Stimulated activated effector memory CD8-positive, alpha-beta T cell treated with anti-CD3 and anti-CD28 coated beads, Interleukin-12 subunit alpha, Interleukin-12 subunit beta, amount 100 ng/mL, for 72 hours (primary cell): ENCODE measurements at places on chromosomes 1 and 21.
A peak's percentile ranks its signal among the peaks of the same experiment; 100 is the strongest.

- DNase-seq: no peak
These were observed 111.8 kb upstream of the ADAR start for GRCh38 chr1:154719586-154720327.

DNA sequence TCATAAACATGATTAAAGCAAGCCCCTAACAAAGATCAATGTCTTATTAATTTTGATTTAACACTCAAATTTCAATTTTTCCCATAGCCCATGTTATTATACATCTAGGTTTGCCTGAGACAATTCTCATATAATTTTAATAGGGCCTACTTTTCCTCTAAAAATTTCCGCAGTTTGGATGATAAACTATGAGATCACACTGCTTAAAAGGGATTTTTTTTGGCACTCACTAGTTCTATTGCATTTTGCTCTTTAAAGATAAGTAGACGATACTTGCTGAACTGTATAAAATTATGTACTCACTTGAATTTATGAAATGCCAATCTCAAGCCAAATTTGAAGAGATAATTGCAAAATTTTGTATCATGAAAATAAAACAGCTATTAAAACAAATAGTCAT, 480.4 kb upstream of the ZRANB2 start:
- DNase-seq: no peak

DNA sequence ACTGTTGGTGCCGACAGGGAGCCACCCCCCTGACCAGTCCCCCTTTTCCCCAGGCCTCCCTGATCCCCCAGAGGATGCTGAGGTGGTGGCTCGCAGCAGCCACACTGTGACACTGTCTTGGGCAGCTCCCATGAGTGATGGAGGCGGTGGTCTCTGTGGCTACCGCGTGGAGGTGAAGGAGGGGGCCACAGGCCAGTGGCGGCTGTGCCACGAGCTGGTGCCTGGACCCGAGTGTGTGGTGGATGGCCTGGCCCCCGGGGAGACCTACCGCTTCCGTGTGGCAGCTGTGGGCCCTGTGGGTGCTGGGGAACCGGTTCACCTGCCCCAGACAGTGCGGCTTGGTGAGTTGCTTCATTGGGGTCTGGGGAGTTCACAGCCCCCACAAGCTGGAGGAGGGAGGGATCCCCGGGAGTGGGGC, 89.2 kb downstream of the TRIM11 start:
- DNase-seq: no peak

- no peak for DNase-seq
These were observed 304.9 kb upstream of the USP24 start for GRCh38 chr1:55519937-55520683.

GRCh38 chr1:29282924-29283803, 46.8 kb downstream of the PTPRU start:
- DNase-seq: no peak

- DNase-seq: no peak
These were observed 102.5 kb downstream of the KCNN3 start for GRCh38 chr1:154767315-154768240.

GRCh38 chr21:20257052-20257740, 741.0 kb upstream of the NCAM2 start:
- no peak for DNase-seq

DNA sequence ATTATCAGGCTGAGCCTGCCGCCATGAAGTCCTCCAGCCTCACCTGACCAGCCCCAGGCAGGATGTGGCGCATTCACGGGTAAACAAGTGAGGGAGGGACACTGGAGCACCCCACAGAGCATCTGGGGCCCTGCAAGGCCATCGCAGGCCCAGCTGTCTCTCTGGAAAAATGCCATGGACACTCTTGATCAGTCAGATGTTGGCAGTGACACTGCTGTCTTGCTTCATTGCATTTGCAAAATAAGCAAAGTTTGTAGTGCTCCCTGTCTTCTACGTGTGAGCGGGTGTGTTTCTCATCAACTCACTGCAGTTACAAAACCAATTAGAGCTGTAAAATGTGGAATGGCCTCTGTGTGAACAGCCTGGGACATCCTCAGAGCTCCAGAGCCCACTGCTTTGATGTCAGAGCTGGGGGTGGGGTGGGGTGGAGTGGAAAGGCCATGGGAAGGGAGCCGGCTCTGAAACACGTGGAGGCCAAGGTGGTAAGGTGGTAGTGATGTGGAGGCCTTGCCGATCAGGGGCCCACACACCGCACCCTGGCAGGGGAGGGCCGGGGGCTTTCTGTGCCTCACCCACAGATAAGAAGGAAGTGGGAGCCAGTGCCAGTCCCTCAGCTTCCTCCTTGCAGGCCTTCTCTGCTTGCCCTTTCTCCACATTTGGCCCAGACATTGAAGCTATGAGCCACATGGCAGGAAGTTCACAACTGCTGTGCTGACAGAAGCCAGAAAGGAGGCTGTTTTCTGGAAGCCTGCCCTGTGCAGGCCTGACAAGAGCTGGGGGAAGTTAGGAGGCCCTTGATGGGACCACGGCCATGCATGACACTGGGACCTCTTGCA, 254.9 kb downstream of the RHOU start:
- no peak for DNase-seq

DNA sequence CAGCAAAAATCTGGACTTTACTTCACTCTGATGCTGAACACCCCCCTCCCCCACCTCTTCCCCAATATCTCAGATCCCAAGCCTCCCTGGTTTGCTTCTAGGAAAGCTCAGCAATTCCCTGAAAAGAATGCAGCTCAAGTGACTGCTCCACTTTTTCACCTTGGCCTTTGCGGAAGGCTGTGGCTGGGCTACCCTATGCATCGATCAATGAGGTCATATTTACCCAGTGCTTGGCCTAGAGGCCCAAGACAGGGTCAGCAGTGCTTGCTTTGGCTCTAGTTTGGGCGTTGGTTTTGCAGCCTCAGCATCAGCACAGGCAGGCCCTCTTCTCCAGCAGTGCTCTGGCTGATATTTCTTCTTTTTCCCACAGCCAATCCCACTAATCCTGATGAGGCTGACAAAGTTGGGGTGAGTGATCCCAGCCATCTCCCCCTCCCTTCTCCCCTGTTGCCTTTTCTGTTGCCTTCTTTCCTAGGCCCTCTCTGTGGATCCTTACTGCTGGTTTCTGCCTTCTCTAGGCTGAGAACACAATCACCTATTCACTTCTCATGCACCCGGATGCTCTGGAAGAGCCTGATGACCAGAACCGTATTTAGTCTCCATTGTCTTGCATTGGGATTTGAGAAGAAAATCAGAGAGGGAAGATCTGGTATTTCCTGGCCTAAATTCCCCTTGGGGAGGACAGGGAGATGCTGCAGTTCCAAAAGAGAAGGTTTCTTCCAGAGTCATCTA, 14.2 kb downstream of the FCGR2B start:
- no peak for DNase-seq

DNA sequence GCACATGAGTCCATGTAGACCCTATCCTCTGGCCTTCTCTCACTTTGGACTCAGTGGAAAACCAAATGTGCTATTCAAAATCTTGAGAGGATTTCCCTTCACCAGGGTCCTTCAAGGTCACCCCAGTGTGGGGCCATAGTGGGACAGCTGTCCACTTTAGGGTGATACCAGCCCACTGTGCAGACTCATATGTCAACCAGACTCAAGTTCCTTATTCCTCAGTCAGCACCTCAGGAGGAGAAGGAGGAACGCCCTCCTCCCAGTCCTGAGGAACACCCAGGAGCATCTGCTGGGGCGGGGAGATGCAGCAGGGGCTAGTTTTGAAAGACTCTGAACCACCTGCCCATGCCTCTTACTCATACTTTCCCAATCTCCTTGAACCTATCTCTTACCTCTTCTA, 340.9 kb downstream of the MATN1 start:
- DNase-seq: no peak

- DNase-seq: no peak
These were observed at the start of gene IGFN1 for GRCh38 chr1:201190624-201191051. Gene IGFN1 (plus strand): TSS chr1:201190824. CDS start chr1:201193294, 2,470 bp downstream.

GRCh38 chr21:27407271-27407670, 440.4 kb upstream of the ADAMTS5 start:
- no peak for DNase-seq

GRCh38 chr1:17661546-17662157, 93.5 kb upstream of the ACTL8 start:
- peak; percentile 78 for DNase-seq

- no peak for DNase-seq
These were observed 183.9 kb downstream of the PTPRU start for GRCh38 chr1:29420202-29420601.

DNA sequence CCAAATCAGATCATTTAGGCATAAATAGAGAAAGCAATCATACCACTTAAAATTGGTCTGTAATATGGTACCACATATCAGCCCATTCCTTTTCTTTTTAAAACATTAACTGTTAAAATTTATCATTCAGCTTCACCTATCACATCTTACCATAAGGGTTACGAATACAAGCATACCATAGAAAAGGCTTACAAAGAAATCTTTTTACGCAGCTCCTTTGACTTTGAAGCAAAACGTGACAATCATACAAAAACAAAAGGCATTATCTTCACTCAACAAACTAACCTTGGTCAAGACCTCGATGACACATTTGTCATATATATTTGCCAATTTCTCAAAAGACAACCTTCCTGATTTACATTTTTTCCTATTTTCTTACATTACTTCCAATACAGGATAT, 169.0 kb downstream of the SMYD3 start:
- DNase-seq: no peak

- no peak for DNase-seq
These were observed 50.0 kb downstream of the MRPL37 start for GRCh38 chr1:54249819-54250435.

GRCh38 chr1:245260883-245261282, 106.1 kb downstream of the KIF26B start:
- no peak for DNase-seq

GRCh38 chr1:226881515-226882185, 11.2 kb downstream of the PSEN2 start:
- DNase-seq: no peak

DNA sequence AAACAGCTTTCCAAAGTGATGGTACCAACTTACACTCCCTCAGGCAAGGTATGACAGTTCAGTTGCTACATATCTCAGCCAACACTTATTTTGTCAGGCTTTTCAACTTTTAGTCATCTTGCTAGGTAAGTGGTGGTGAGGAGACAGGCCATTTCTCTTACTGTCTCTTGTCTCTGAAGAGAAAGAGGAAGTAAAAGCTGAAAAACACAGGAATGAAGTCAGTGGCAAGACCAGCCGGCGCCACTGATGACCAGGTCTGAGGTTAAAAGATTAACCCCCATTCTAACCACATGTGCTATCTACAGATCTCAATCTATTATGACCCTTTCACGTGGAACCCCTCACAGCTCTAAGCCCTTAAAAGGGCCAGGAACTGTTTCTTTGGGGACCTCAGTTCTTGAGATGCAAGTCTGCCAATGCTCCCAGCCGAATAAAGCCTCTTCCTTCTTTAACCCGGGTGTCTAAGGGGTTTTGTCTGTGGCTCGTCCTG, 4.2 kb downstream of the ADCY10 start:
- no peak for DNase-seq

GRCh38 chr1:117658676-117659075, 52.8 kb downstream of the TENT5C start:
- no peak for DNase-seq

DNA sequence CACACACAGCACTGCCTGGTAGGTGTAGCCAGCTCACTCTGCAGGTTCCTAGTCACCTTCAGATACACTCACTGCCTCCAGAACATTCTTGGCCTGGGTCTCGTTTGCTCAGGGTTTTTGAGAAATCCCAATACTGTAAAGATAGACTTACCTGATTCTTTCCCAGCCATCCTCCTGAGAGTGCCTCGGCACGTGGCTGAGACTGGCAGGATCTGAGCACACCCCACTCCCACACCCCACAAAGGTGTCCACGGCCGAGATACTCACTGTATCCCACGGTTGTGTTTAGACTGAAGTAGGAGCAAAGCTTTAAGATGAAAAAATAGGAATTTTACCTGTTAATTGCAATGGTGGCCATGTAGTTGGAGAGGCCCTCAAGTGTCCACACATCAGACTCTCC, 33.4 kb downstream of the SNAP47 start:
- DNase-seq: no peak

GRCh38 chr1:30328401-30329262, 394.8 kb downstream of the MATN1 start:
- peak; percentile 28 for DNase-seq

- no peak for DNase-seq
These were observed 93.4 kb upstream of the SOD1 start for GRCh38 chr21:31566064-31566463.
